ENCODE measurements at places on chromosomes 3 and 15. TPM values are rescaled to one million over a fixed set of nuclear protein-coding genes. Genes with fewer than 3 reads are reported as not detected.

The COL6A5 gene
- total RNA-seq, result 0.30 TPM

The TTLL13 gene
- not detected for total RNA-seq

The LMOD3 gene
- 8.9 TPM for total RNA-seq

The HCN4 gene
- 0.10 TPM for total RNA-seq

The LSMEM2 gene
- 2.7 TPM for total RNA-seq

The STX19 gene
- 4.1 TPM for total RNA-seq

The NTRK3 gene
- total RNA-seq, result 7.2 TPM

The SEMA7A gene
- total RNA-seq, result 11.7 TPM

The GOLGA8H gene
- total RNA-seq, result 1.2 TPM

The GOLGA8N gene
- 14.3 TPM for total RNA-seq

The CYP8B1 gene
- total RNA-seq, result not detected

The DAZL gene
- total RNA-seq, result not detected

The VPS33B gene
- total RNA-seq, result 3.1 TPM

The EFCAB12 gene
- 0.10 TPM for total RNA-seq

The TRPM1 gene
- 3.5 TPM for total RNA-seq

The CIB2 gene
- 8.7 TPM for total RNA-seq

The MYL3 gene
- 23.7 TPM for total RNA-seq

The SLC22A13 gene
- total RNA-seq, result 0.30 TPM

The TAGLN3 gene
- 1.9 TPM for total RNA-seq

The HEG1 gene
- 22.0 TPM for total RNA-seq

The SLC28A2 gene
- not detected for total RNA-seq

The POLQ gene
- total RNA-seq, result 3.7 TPM

The TEX55 gene
- total RNA-seq, result not detected

The DLL4 gene
- total RNA-seq, result 7.6 TPM

The NPTN gene
- 54.0 TPM for total RNA-seq

The NMNAT3 gene
- 6.7 TPM for total RNA-seq

The DLG1 gene
- 119 TPM for total RNA-seq
